ENCODE measurements at places on chromosomes 6 and 20.
A peak's percentile ranks its signal among the peaks of the same experiment; 100 is the strongest.

- peak; percentile 48 for DNase-seq
These were observed 68.6 kb downstream of the TENT5A start for GRCh38 chr6:81683912-81684311.

DNA sequence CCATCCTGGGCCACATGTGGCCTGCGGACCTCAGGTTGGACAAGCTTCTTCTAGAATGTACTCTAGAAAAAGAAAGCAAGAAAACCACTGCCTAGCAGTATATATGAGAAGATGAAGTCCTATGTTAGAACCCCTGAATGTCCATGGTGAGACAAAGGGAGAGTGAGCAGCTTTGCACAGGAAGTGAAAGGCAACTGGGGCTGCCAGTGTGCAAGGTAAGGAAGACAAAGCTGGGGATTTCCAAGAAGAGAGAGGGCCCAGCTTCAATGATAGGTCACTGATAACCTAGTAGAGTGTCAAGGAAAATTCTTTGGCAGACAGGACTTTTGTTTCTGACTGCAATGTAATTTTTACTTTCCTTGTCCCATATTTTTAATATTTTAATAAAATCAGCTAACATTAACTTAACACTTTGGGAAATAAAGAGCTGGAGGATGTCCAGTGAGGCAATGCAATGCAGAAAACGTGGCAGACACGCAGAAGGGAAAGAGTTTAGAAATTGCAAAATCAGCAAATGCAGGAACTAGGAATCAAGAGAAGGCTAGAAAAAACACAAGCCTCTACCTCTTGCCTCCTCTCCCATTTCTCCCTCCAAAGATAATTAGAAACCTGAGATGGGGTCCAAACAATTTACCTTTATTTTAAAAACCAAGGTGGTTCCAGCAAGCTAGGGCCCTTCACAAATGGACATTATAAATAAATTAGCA is 47.4 kb downstream of the CYP39A1 start:
- no peak for DNase-seq

- no peak for DNase-seq
These were observed 29.3 kb downstream of the SRC start for GRCh38 chr20:37375227-37375626.

DNA sequence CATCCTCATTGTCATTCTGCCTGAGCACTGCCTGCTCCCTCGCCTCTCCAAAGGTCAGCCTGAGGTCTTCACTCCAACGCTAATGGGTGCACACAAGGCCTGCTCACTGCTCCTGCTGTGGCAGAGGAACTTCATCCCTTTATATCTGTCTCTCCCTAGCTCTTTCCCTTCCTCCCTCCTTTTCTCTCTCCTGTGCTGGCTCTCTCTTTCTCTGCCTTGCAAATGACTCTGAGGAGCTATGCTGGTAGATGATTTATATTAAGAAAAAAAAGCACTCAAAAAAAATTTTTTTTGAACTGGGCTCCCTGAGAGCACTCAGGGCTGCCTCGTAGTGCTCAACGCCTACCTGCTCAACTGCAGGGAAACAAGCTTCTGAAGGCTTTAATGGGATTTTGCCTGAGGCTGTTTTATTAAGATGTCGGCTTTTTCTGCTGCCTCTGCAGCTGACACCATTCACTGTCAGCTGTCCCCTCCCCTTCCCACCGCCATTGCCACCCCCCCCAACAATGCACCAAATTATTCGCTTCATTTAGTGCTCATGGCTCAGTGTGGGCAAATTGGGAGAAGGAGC is 137.7 kb upstream of the DEFB112 start:
- no peak for DNase-seq

DNA sequence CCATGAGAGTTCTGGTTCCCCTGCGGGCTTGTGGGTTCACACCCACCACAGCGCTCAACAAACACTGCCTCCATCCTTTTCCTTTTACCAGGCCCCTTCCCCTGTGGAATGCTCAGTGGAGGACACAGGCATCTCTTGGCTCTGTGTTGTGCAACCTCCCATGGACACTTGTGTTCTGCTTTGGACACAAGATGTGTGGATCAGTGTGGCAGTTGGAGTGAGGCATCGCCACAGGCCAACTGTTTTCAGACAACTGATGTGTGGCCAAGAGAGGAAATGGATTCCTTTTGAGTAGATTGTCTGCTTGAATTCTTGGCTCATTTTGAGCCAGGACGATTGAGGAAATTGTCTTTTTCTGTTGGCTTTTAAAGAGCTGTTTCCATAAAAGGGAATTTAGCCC is 26.8 kb downstream of the CST8 start:
- DNase-seq, result no peak

GRCh38 chr6:48889429-48889828 is 573.6 kb downstream of the MMUT start:
- no peak for DNase-seq

GRCh38 chr20:1815502-1816085 is 79.6 kb upstream of the SIRPA start:
- no peak for DNase-seq

DNA sequence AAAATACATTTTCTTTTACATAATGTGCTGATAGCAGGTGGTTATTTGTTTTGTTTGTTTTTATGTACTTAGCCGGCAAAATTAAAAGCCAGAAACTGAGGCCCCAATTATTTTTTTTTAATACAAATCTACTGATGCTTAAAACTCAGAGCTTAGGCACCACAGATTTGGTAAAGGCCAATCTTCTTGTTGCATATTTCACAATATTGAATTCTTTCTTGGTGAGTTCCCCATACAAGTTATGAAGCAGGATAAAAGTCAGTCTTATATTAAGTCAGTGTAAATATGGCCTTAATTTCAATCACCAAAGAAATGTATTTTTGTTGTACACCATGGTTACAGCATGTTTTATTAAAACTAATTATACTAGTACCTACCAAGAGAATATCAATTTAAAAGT is 16.3 kb upstream of the ZDHHC14 start:
- peak; percentile 60 for DNase-seq

- DNase-seq, result no peak
These were observed 32.5 kb upstream of the SMLR1 start for GRCh38 chr6:130794738-130795137.

DNA sequence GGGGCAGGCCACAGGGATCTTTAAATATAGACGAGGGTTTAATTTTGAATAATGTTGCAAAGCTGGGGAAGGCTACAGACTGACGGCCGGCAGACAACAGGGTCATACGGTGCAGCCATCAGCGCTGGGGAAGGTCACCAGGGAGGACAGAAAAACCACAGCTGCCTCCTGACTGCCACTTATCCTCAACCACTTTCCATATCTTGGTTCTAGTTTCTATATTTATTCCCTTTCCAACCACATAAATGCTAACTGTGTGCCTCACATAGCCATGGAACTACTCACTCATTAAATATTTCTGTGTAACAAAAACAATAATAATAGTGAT is 85.7 kb upstream of the AGPAT4 start:
- no peak for DNase-seq

- DNase-seq, result peak; percentile 33
These were observed 876 bp upstream of the DSP start for GRCh38 chr6:7540595-7540994.

- peak; percentile 49 for DNase-seq
These were observed 49.4 kb downstream of the ERMARD start for GRCh38 chr6:169800668-169801395.

- DNase-seq, result no peak
These were observed 187.2 kb upstream of the COL21A1 start for GRCh38 chr6:56434606-56435005.

DNA sequence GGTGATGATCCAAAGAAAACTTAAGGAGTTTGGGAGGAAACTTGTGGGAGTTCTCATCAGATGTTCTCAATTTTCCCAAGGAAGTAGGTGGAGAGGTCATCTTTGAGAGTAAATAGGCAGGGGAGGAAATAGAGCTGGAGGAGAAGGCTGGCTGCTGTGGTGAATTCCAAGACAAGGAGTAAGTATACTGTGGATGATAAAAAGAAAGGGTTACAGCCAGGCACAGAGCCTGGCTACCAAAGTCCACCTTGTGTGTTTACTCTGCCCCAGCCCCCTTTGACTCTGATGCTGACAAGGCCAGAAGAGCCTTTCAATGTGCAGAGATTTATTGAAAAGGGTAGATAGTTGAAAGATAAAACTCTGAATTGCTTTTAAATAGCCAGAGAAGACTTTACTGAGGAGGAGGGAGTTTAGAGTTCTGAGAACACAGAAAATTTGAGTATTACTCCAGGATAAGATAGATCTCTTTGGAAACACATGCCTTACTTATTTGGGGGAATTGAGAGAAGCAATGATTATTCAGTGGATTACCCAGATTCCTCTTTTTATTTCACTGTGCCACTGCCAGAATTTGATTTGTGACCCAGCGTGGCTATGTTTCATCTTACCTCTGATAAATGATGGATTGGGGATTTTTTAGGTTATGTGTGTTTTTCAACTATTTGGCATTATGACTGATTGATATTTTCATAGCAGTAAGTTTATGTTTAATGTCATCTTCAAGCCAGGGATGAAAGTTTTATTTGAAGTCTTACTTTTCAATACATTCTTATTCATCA is 182.6 kb upstream of the JAG1 start:
- DNase-seq, result no peak

DNA sequence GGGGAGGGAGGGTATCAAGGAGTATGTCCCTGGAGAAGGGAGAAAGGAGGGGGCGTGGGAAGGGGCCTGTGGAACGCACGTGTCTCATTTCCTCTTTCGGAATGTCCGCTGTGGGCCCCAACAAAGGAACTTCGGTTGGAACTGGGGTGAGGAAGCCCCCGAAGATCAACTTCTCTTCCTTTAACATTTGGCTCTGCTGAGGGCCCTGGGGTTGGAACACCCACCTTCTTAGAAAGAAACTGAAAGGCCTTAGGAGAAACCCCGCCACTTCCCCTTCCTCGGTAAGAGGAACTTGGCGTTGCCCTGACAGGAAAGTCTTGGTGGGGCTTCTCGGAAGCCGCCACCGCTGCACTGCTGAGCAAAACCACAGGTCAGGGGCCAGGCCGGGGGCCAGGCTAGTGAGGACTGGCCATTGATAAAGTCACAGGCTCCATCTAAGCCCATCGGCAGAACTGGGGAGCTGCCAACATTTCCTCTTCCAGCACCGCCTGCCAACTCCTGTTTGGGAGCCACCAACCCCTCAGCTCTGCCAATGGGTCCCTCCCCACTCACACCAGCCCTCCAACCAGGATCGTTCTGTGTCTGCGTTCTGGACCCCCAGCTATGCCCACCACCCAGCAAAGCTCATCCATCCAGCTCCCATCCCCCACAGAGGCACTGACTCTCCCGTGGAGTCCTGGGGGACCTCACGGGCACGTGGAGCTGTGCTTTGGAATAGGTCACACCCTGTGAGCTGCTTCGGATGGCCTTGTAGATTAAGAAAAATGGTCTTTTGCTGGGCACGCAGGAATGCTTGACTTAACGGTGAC is 44.8 kb downstream of the FGD2 start:
- no peak for DNase-seq

- peak; percentile 78 for DNase-seq
These were observed 140.8 kb upstream of the CARMIL1 start for GRCh38 chr6:25138233-25138933.

- no peak for DNase-seq
These were observed 127.2 kb downstream of the MTHFD1L start for GRCh38 chr6:150992703-150993102.
